Hepatocyte (in vitro differentiated cells): ENCODE measurements at places on chromosomes 4 and X. TPM values are rescaled to one million over a fixed set of nuclear protein-coding genes. Genes with fewer than 3 reads are reported as not detected.
A peak's percentile ranks its signal among the peaks of the same experiment; 100 is the strongest.

The PDE6B gene
- 17.3 and 29.5 TPM in 2 replicates for total RNA-seq

The SSX1 gene
- total RNA-seq = not detected in 2 replicates

The ADAMTS3 gene
- 3.8 and 5.8 TPM in 2 replicates for total RNA-seq

The HSD17B10 gene
- total RNA-seq = 66.1 and 70.8 TPM in 2 replicates

The PAPSS1 gene
- 103 TPM in 2 replicates for total RNA-seq

The RASL11B gene
- 6.3 and 8.9 TPM in 2 replicates for total RNA-seq

The TMEM144 gene
- 58.9 and 68.5 TPM in 2 replicates for total RNA-seq

GRCh38 chr4:8010618-8011017 lies 71.0 kb upstream of the AFAP1 start:
- DNase-seq = peak; percentile 81
- peaks cover 17% of the 10 kb centered on the region for H3K4me1 ChIP-seq
- H3K27ac ChIP-seq = peak overlapping the region; percentile 55
- H3K36me3 ChIP-seq = no peaks in the 10 kb centered on the region
- no peak overlapping the region for H3K4me3 ChIP-seq

- no peaks in the 10 kb centered on the region for H3K4me1 ChIP-seq
- no peak overlapping the region for H3K4me3 ChIP-seq
- DNase-seq = no peak
Measured at GRCh38 chr4:36067116-36067515, 177.2 kb downstream of the ARAP2 start.

DNA sequence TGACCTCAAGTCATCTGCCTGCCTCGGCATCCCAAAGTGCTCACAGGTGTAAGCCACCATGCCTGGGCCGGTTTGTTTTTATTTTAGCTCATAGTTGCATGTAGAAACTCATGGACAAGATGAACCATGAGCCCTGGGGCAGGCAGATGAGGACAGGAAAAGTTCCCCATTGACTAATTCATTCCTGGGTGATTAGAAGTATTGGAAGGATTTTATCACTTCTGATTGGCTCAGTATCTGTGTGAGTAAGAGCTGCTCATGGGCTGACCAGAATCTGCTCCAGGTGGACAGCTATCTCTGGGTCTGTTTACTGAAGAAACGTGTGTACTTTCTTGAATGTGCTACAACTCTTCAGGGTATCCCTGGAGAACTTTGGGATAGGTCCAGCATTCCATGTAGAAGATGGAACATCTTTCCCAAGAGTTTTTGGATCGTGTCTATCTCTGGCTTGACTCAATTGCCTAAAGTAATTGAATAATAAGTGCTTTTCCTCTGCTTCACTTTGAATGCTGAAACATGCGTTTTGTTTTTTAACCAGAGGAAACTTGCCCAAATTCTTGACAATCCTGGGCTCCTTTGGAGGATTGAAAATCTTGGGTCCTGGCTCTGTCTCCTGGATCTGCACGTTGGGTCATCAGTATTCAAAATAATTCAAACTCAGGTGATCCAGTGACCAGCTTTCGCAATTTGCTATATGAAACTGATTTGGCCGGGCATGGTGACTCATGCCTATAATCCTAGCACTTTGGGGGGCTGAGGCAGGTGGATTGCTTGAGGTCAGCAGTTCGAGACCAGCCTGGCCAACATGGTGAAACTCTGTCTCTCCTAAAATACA lies 88.6 kb upstream of the DHRSX start:
- no peak overlapping the region for H3K27ac ChIP-seq
- peaks cover 20% of the 10 kb centered on the region for H3K27me3 ChIP-seq
- no peak for DNase-seq
- no peaks in the 10 kb centered on the region for H3K4me1 ChIP-seq

DNA sequence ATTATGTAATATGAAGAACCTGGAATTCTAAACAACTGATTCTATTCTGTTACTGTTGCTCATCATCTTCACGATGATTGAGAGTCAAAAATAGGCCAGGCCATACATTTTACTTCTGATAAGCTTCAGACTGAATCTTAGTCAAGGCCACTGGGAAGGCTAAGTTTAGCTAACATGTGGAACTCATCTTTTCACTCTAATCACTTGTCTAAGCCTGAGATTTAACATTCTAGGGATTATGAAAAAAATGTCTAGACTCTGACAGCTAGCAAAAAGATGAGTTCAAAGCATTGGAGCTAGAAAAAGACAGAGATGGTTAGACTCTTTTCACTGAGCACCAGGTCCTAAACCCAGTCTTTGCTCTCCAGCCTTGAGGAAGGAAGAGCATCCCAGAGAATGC lies 656.2 kb upstream of the IGFBP7 start:
- H3K36me3 ChIP-seq = no peaks in the 10 kb centered on the region
- no peak overlapping the region for H3K4me3 ChIP-seq
- no peak for DNase-seq
- H3K27me3 ChIP-seq = no peaks in the 10 kb centered on the region
- no peaks in the 10 kb centered on the region for H3K4me1 ChIP-seq

GRCh38 chr4:145003675-145004074 lies 94.3 kb downstream of the ANAPC10 start:
- H3K27ac ChIP-seq = no peak overlapping the region
- no peaks in the 10 kb centered on the region for H3K36me3 ChIP-seq
- H3K27me3 ChIP-seq = no peaks in the 10 kb centered on the region
- H3K4me1 ChIP-seq = no peaks in the 10 kb centered on the region

- no peak overlapping the region for H3K27ac ChIP-seq
- no peak overlapping the region for H3K4me3 ChIP-seq
- no peaks in the 10 kb centered on the region for H3K36me3 ChIP-seq
- DNase-seq = no peak
Measured at GRCh38 chrX:68185161-68185560, 248.1 kb downstream of the OPHN1 start.

DNA sequence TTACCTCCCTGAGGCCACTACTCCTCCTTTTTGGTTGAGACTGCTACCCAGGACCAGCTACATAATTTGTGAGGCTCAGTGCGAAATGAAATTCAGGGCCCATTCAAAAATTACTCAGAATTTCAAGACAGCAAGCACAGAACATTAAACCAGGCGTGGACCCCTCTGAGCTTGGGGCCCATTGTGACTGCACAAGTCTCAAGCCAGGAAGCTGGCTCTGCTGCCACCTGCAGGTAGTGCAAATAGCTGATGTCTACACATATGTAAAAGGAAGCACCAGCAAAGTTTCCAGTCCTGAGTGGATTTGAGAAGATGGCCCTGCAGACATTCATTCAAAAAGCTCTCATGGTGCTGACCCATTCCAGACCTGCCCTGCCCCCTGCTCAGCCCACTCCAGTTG lies 213.4 kb upstream of the LNX1 start:
- H3K4me3 ChIP-seq = no peak overlapping the region
- peak; percentile 43 for DNase-seq
- H3K27ac ChIP-seq = no peak overlapping the region

GRCh38 chr4:76624241-76624681 lies 189.2 kb downstream of the SHROOM3 start:
- peak overlapping the region; percentile 81 for H3K27ac ChIP-seq
- DNase-seq = peak; percentile 72
- peaks cover 31% of the 10 kb centered on the region for H3K4me1 ChIP-seq
- no peak overlapping the region for H3K4me3 ChIP-seq

GRCh38 chr4:156390599-156391324 lies 437.1 kb upstream of the CTSO start:
- no peaks in the 10 kb centered on the region for H3K36me3 ChIP-seq
- no peaks in the 10 kb centered on the region for H3K27me3 ChIP-seq
- DNase-seq = no peak
- no peak overlapping the region for H3K27ac ChIP-seq
- no peaks in the 10 kb centered on the region for H3K4me1 ChIP-seq
